ENCODE measurements at places on chromosomes 11 and 22.

GRCh38 chr22:48182846-48183805, 1420.7 kb downstream of the TBC1D22A start:
- no peak for DNase-seq

GRCh38 chr11:119589001-119589400, 140.0 kb downstream of the NECTIN1 start:
- no peak for DNase-seq

DNA sequence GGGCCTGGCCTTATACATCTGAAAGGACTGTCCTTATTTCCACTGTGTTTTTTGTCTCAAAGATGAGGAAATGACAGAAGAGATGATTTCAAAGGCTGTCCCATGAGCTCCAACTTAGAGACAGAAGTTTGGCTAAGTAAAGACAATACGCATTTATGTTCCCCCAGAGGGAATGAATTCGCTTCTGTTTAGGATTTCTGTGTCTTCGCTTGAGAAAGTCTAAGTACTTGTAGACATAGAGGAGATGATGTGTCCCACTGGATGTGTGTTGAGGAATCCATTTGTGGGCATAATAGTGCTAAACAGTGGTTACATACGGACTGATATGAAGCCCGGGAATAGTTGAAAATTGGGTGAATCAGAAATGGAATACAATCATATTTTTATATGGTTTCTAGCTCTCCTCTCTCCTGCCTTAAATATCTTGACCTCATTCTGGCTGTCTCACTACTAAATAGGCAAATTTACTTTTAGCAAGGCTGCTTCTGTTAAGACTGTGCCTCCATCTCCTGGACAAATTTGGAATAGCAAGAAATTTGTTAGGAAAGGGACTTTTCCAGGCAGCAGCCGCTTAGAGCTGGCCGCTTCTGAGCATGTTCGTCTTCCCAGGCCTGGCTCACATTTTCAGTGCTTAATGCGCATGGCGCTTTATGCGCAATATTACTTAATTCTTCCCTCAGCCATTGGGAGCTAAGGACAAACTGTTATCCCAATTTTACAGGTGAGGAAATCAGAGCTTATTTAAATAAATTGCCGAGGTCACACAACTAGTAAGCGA, 1.9 kb upstream of the PEX26 start:
- peak; percentile 53 for DNase-seq

- no peak for DNase-seq
Observed at GRCh38 chr11:131235328-131236298, 134.8 kb upstream of the NTM start.

DNA sequence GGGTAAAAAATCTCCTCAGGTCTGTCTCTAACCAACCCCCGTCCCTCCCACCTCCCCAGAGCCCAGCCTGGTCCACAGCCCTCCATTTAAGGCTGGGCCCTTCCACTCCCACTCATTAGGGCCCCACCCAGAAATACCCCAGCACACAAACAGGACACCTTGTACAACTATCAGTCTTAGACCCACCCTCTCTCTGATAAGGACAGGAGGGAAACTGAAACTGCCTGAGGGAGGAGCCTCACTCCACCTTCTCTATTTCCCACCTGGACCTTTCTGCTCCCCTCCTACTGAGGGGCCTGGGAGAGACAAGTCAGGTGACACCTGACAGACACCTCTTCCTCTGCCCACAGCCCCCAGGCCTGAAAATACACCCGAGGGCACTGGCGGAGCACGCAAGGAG, 90.2 kb downstream of the PLEKHA7 start:
- DNase-seq: no peak

- no peak for DNase-seq
Observed at GRCh38 chr11:59191890-59192289, 20.0 kb downstream of the DTX4 start.

GRCh38 chr11:24760681-24761080, 263.8 kb downstream of the LUZP2 start:
- DNase-seq: no peak

- DNase-seq: no peak
Observed at GRCh38 chr11:67102664-67103063, 16.4 kb upstream of the KDM2A start.
